ENCODE measurements at places on chromosomes 16 and 17.

DNA sequence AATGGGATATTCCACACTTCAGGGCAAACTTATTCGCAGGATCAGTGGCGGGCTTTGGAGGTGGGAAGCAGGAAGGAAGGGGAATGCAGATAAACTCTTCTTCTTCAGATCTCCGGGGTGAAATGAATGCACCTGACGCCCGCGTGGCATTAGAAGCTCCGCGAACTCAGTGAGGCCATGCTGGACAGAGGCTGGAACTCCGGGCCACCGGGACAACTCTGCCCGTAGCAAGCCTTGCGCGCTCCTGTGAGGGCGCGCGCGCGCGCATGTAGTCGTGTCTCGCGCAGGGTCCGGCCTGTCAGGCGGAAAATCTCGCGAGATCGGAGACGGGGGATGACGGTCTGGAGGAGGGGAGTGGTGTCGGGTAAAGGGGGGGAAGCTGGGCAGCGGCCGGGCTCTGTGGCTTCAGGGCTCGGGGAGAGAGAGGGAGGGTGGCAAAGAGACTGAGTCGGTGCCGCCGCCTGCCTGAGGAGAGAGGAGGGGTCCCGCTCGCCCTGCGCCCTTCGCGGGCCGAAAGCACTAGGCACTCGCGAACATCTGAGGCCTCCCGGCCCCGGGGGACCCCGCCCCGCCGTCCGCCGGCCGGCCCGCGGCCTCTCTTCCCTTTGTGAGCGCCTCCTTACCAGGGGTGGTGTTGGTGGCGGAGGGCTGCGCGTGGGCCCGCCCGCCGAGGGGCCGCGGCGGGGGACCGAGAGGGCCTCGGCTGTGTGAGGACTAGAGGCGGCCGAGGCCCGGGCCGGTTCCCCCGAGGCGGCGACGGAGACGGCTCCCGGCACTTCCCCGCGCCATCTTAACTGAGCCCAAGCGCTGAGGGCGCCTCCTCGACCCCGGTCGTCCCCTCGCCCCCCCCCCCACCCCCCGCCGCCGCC lies at the start of gene TAOK1:
Gene TAOK1, plus strand, starts transcription at position 382 of the 869 bp plus-strand sequence. CDS start 61,186 bp downstream, outside the sequence.
- peak; percentile 99 for DNase-seq

DNA sequence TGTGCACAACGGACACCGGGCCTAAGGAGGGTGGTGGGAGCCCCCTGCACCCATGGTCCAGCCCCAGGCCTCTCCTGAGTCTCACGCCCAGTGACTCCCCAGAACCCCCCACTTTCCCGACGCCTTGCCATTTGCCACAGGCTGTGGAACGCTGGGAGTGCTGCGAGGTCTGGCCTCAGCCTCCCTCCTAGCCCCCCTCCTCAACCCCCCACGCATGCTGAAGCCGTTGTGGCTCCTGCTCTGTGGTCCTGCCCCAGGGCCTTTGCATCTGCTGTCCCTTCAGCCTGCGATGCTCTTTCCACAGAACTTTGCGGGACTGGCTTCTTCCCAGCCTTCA lies 226.0 kb upstream of the GSE1 start:
- no peak for DNase-seq

- DNase-seq, result no peak
These were observed 332.0 kb downstream of the BCAS3 start for GRCh38 chr17:61009663-61010062.

GRCh38 chr17:3710951-3711383 lies 12.7 kb upstream of the HASPIN start:
- no peak for DNase-seq

- DNase-seq, result no peak
These were observed 42.8 kb downstream of the USP22 start for GRCh38 chr17:20999841-21000532.

GRCh38 chr16:48492133-48492532 lies 106.9 kb upstream of the SIAH1 start:
- no peak for DNase-seq

DNA sequence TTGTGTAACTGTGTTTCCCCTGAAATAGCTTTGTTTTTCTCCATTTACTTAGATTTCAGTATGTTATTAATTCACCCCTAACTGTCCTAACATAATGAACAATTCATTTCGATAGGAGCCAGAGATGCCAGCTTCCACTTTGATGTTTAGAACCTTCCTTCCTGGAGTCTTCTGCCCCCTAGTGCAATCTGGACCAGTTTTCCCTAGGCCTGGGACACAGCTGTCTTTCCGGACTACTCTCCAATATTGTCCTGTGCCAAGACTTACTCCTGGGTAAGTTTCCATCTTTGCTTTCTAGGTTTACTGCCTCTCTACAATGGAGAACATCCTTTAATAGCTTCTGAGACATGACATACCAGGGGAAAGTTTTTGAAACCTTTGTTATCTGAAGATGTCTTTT lies 12.8 kb downstream of the RECQL5 start:
- DNase-seq, result peak; percentile 70

DNA sequence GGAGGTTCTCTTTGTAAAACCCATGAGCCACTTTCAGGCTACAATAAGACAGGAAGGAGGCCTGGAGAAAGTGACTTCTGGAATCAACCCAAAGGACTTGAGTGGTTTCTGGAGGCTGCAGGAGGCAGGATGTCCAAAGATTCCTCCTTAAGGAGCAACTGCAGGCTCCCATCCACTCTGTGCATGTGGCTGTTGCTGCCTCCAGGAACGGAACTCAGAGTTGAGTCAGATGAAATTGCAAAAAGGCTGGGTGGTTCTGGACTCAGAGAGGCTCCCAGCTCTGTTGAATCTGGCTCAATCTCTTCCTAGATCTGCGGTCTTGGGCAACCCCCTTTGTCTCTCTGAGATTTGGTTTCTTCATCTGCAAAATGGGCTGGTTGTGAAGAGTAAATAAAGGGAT lies 197.1 kb downstream of the SHISA9 start:
- no peak for DNase-seq

GRCh38 chr17:50047488-50048126 lies 8.3 kb upstream of the ITGA3 start:
- DNase-seq, result no peak

GRCh38 chr16:12829096-12829888 lies 25.6 kb upstream of the CPPED1 start:
- DNase-seq, result no peak

DNA sequence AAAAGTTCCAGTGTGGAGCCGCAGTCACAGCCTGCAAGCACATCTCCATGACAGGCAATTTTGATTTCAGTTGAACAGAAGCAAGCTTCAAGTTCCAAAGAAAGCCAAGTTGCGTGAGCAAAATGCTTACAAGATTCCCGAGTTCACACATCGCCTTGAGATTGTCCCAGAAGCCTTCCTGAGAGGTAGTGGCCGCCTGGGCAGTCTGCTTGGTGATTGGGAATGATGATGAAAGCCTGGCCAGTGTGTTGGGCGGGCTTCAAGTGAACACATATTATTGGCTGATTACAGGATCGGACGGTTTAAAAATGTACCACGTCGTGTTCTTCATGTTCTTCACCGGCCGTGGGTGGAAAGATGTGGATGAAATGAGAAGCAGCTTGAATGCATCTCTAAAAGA lies 185.5 kb downstream of the FOXL1 start:
- peak; percentile 9 for DNase-seq

- no peak for DNase-seq
These were observed 571 bp downstream of the CAVIN1 start for GRCh38 chr17:42422412-42422957.

DNA sequence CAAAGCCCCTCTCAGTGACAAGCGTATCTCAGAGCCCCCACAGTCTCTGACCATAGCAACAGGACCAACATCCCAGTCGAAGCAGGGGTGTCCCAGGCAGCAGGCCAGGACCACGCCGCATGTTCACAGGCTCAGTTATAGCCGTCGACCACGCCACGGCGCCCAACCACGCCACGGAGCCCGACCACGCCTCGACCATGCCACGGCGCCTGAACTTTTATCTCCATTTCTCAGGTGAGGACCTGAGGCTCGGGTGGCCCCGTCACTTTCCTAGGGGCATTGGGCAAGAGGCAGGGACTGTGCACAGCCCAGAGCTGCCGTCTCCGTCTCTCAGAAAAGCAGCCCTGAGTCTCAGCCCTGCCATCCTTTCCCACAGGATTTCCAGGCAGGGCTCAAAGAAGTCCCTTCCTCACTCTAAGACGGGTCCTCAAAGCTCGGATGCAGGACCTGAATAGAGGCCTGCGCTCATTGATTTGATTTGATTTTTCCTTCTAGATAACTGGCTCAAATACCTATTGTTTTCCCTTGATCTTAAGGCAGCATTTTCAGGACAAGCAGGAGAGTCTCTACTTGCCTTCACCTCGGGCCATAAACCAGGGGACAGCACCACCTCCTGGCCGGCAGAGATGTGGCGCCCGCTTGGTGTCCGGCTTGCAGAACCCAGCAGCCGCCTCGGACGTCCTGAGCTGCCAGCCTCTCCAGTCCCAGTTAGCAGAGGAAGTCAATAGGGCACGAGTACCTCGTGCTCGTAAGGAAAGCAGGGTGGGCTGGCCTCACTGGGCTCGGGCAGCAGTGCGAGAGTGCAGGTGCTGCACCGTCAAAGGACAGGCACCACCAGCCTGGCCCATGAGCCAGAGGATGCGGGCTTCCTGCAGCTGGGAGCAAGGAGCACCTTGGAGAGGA lies 38.8 kb downstream of the C16orf95 start:
- peak; percentile 42 for DNase-seq

DNA sequence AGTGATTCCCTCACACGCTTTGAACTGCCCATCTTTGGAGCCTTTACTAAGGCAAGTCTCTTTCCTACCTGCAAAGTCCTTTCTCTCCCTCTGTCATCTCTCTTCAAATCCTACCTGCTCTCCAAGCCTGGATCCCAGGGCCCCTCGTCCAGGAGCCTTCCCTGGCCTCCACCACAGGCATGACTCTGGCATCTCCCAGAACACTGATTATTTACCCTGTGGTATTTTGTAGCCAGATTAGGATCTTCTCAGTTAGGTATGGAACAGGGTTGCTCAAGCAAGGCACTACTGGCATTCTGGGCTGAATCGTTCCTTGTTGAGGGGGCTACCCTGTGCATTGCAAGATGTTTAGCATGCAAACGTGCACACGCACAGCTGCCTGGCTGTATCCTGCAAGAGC lies 31.9 kb upstream of the POLR3E start:
- no peak for DNase-seq

GRCh38 chr16:78364556-78364880 lies 265.1 kb downstream of the WWOX start:
- DNase-seq, result no peak

- DNase-seq, result no peak
These were observed 40.3 kb upstream of the ZNF469 start for GRCh38 chr16:88342491-88342890.

DNA sequence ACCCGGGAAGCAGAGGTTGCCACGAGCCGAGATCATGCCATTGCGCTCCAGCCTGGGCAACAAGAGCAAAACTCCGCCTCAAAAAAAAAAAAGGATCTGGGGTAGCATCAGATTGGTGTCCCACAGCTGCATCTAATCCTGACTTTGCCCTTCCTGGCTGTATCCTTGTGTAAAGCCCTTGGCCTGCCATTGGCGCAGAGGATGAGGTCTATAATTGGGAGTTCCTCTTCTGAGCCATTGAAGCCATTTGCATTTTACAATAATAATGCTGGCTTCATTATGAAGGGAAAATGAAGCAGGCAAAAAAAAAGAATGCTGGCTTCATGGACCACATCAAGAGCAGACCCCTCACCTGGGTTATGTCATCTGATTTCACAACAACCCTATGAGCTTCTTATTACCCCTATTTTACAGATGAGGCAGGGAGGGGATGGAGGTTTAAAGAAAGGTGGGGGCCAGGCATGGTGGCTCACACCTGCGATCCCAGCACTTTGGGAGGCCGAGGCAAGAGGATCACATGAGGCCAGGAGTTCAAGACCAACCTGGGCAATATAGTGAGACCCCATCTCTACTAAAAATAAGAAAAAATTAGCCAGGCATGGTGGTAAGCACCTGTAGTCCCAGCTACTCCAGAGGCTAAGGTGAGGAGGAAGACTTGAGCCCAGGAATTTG lies 1.2 kb upstream of the LITAFD start:
- no peak for DNase-seq

- DNase-seq, result no peak
These were observed 363.7 kb downstream of the SNX29 start for GRCh38 chr16:12340151-12340733.

- peak; percentile 49 for DNase-seq
These were observed 54.4 kb downstream of the SIAH1 start for GRCh38 chr16:48330841-48331192.

GRCh38 chr16:53445534-53445933 lies 11.3 kb downstream of the RBL2 start:
- DNase-seq, result no peak

DNA sequence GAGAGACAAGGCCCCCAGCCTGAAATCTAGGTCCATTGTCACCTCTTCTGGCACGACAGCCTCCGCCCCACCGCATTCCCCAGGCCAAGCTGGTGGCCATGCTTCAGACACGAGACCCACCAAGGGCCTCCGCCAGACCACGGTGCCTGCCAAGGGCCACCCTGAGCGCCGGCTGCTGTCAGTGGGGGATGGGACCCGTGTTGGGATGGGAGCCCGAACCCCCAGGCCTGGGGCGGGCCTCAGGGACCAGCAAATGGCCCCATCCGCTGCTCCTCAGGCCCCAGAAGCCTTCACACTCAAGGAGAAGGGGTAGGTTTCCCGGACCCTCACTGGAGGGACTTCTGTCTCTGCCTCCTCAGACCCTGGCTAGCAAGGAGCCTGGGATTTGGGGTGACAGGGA lies 1.0 kb downstream of the TEDC2 start:
- no peak for DNase-seq

DNA sequence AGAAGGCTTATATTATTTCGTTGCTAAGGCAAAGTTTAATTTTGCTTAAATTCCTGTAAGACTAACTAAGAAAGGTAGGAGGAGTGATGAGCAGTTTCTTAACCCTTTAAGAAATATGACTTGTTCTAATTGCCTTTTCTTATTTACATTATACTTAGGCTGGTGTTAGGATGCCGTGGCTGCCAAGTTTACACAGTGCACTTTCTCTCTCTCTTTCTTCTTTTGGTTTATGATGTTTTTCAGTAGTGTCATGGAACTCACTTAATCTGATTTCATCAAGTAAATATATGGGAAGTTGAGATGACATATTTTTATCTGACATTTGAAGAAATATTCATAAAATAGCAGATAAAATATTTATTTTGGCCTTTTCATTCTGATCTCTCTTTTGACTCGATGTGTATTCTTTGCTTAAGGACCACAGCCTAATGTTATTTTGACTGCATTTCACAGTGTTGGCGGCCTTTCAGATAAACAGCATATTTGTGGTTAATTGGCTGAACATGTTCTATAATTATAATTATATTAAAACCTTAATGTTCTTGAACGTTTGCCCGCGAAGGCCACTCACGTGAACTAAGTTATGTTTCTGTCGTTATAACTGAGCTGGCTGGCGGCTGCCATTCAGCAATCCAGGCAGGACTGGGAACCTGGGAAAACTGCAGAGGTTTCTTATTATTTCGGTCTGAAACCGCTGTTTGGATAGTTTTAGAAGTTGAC lies 191.6 kb downstream of the WWOX start:
- DNase-seq, result no peak
